ENCODE measurements at places on chromosomes 7 and 10.

DNA sequence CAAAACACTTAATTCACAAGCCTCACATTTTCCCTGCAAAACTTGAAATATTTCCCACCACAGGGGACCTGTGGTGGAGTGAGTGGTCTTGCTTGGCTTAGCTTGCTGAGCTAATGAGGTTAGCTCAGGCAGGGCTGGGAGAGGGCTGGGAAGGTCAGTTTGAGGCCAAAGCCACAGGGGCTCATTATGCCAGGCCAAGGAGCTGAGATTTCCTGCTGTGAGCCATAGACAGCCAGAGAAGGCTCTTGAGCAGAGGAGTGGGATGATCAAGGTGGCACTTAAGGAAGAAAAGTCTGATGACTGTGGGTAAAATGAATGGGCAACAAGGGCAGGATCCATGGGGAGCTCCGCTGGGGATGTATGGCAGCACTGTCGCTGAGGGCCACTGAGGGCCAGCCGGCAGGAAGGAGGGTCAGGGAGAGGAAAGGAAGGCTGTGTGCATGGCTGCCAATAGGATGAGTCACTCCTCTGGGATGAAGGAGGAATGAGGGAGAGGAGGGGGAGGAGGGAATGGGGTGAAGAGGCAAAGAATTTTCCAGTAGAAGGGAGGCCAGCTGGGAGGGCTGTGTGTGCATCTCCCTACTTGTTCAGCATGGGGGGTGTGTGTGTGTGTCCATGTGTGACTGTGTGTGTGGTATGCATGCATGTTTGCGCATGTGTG is 18.7 kb upstream of the ZNF488 start:
- DNase-seq: no peak

DNA sequence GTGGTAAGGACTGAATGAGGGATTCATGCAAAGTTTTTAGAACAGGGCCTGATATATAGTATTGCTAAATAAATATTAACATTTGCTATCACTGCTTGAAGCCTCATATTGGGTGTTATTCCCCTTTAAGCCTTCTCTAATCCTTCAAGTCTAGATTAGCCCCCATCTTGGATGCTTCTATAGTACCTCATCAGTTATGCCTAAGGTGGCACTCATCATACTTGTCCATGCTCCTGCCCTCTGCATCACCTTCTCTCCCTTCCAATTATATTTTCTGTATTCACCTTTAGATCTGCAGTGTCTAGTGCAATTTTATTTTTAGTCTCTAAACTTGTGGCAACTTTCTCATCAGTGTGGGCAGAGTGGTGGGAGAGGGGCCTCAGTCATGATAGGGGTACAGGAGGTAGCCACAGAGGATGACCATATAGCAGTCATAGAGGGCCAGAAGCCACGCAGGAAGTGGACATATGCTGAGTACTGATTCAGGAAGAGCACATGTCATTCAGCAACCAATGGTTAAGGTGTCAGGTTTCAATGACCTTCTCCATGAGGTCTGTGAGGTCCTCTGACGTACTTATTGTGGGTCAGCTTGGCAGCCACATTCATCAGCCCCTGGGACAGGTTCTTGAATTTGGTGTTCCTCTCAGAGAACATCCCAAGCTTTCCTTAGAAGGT is 2.5 kb downstream of the ENTPD1 start:
- no peak for DNase-seq

DNA sequence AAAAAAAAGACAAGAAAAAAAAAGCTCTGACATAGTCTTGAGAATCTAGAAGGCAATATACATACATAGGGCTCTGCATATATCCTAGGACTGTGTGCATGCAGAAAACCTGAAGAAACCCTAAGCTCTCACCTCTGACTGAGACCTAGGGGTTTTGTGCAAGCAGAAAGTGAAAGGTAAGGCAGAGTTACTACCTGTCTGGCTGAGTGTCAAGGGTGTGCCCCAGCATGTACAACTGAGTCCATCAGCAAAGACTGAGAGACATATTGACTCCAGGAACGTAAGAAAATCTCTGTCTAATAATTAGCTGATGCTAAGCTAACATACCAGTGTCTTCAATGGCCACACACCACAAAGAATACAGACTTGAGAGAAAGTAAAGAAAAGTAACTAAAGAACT is 16.3 kb upstream of the HNRNPH3 start:
- DNase-seq: no peak

- DNase-seq: no peak
These were observed 556.8 kb upstream of the GALNT17 start for GRCh38 chr7:70574970-70575799.

- DNase-seq: no peak
These were observed 121.5 kb upstream of the ZNF716 start for GRCh38 chr7:57328457-57328856.

Measured in activated CD4-positive, alpha-beta T cell treated with anti-CD3 and anti-CD28 coated beads for 1 hour (primary cell).